ENCODE measurements at places on chromosomes 11 and 22. TPM values are rescaled to one million over a fixed set of nuclear protein-coding genes. Genes with fewer than 3 reads are reported as not detected.

Gene MMP11
- 0.32 TPM for total RNA-seq

- H3K4me3 ChIP-seq: no peak overlapping the region
- H3K27me3 ChIP-seq: no peaks in the 10 kb centered on the region
- H3K4me1 ChIP-seq: peaks cover 2% of the 10 kb centered on the region
Observed at GRCh38 chr11:74626604-74627003, 34.2 kb downstream of the POLD3 start.

Gene MUC6
- not detected for total RNA-seq

DNA sequence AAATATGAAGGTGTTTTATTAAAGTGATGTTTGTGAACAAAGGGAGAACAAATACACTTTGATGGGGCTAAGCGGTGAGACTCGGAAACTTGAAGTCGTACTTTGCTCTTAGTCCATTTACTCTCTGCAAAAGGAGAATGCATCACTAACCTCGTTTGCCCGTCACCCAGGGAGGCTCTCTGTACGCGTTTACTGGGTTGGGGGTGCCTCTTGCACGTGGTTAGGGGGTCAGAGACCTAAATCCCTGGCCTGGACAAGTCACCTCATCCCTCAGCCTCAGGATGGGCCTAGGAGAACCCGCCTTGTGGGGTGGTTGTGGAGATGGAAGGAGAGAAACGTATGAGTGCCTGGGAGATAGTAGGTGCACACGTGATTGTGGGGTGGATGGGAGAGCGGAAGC, 803 bp upstream of the IFT27 start:
- H3K4me3 ChIP-seq: peak overlapping the region; percentile 84
- no peak for DNase-seq
- H3K27ac ChIP-seq: peak overlapping the region; percentile 92
- peaks cover 30% of the 10 kb centered on the region for H3K4me1 ChIP-seq
- no peaks in the 10 kb centered on the region for H3K27me3 ChIP-seq
- H3K36me3 ChIP-seq: no peaks in the 10 kb centered on the region

Gene SLC35F2
- total RNA-seq: 24.5 TPM

DNA sequence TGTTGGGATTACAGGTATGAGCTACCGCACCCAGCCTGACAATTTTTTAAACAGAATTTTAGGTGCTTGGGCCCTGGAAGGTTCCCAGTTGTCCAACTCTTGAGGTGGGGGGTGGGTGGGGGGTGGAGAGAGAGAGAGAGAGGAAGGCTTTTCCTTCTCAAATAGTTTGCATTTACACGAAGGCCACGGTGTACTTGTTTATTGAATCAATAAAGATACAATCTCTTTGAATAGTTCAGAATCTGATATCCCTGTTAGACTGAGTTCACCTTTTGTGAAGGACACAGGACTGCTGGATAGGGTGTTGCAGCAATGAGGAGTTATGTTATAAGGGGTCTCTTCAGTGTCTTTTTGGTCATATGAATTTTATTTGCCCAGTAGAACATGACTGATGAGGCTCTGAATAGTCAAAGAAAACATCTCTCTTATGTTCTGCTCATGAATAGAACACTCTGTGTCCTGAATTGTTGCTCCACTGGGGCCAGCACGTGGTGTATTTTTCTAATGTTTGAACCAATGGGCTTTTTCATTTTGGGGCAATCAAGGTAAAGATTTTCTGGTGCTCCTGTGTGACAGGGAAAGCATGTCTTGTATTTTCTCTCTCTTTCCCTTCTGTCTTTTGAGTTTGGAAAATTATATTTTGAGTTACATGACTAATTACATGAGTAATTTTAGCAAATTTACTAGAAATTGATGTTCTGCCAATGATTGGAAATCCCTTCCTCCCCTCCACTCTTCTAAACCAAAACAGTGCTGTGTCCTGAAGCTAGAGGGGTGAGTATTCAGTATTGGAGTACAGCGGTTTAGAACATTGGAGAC, 61.7 kb downstream of the PTPRJ start:
- peaks cover 3% of the 10 kb centered on the region for H3K36me3 ChIP-seq
- H3K4me3 ChIP-seq: peak overlapping the region; percentile 34
- peak overlapping the region; percentile 88 for H3K27ac ChIP-seq
- peaks cover 53% of the 10 kb centered on the region for H3K4me1 ChIP-seq
- no peaks in the 10 kb centered on the region for H3K27me3 ChIP-seq
- no peak for DNase-seq

DNA sequence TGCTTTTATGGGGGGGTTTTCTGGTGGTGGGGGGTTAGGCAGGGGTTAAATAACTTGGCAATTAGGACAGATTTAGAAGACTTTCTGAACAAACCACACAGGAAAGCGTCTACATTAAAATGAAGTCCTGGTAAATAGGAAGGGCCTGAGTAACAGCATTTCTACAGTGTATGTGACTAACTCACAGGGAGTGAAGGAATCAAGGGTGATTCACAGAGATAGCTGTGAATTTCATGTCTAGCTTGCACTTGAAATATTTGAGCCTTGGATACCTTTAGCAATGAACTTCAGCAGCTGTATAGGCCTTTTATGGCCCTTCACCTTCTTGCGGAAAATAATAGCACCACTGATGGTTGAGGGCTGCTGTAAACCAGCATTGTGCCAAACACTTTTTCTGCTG, 26.1 kb upstream of the LDHA start:
- no peaks in the 10 kb centered on the region for H3K27me3 ChIP-seq
- no peak for DNase-seq
- no peak overlapping the region for H3K4me3 ChIP-seq
- H3K27ac ChIP-seq: peak overlapping the region; percentile 27

DNA sequence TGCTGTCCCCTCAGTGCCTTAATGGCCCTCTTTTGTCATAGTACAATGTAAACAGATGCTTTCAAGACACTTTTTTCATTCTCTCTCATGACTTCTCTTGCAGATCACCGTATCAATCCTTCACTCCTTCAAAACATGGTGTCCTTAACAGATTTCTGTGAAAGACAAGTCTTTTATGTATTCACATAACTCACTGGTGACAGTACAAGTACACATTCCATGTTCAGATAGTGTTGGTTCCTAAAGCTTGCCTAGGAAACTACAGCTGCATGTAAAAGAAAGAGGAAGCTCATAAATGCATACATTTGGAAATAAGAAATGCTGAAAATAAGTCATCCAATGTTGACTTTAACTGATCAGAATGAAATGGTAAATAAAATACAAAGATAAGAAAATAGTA, 5.0 kb upstream of the OR52E6 start:
- no peak overlapping the region for H3K27ac ChIP-seq
- H3K36me3 ChIP-seq: no peaks in the 10 kb centered on the region
- H3K4me3 ChIP-seq: no peak overlapping the region
- H3K27me3 ChIP-seq: peaks cover 4% of the 10 kb centered on the region

Gene SMTNL1
- not detected for total RNA-seq

Gene GAL3ST3
- total RNA-seq: 0.51 TPM

- peaks cover 3% of the 10 kb centered on the region for H3K4me1 ChIP-seq
- DNase-seq: no peak
- H3K36me3 ChIP-seq: no peaks in the 10 kb centered on the region
- no peak overlapping the region for H3K4me3 ChIP-seq
- H3K27me3 ChIP-seq: peaks cover 42% of the 10 kb centered on the region
Observed at GRCh38 chr22:48906216-48906835, 921.3 kb downstream of the BRD1 start.

GRCh38 chr11:58639669-58640068, 17.2 kb downstream of the CNTF start:
- DNase-seq: no peak
- no peaks in the 10 kb centered on the region for H3K36me3 ChIP-seq
- peaks cover 26% of the 10 kb centered on the region for H3K4me1 ChIP-seq
- H3K27me3 ChIP-seq: peaks cover 2% of the 10 kb centered on the region

DNA sequence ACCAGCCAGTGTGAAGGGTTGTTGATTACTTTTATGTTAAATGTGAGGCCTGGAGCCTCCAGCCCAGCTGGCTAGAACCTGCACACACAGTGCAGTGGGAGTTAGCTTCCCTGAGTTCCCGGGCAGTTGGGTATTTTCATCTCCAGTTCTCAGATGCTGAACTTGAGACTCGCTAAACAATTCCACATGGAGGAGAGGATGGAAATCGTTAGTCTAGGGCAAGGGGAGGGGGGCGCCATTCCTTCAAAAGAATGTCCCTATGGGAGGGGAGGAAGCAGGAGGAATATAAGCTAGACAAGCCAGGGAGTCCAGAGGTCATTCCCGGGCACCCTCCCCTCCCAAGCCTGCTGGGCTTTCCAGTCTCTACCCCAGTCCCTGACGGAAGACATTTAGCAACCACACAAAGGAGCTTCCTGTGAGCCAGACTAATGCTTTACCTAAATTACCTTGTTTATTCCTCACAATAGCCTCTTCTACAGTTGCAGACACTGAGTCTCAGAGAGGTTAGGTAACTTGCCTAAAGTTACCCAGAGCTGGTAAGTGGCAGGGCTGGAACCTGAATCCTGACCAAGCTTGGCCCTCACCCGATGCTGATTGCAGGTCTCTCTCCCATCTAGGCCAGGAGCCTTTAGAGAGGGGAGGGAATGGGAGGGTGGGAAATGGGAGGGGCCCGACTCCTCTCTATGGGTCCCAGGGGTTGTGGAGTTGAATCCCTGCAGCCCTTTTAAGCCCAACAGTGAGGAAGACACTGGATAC, 1.9 kb upstream of the TSKU start:
- no peak overlapping the region for H3K4me3 ChIP-seq
- H3K27ac ChIP-seq: no peak overlapping the region
- H3K27me3 ChIP-seq: peaks cover 46% of the 10 kb centered on the region
- H3K36me3 ChIP-seq: peaks cover 7% of the 10 kb centered on the region

DNA sequence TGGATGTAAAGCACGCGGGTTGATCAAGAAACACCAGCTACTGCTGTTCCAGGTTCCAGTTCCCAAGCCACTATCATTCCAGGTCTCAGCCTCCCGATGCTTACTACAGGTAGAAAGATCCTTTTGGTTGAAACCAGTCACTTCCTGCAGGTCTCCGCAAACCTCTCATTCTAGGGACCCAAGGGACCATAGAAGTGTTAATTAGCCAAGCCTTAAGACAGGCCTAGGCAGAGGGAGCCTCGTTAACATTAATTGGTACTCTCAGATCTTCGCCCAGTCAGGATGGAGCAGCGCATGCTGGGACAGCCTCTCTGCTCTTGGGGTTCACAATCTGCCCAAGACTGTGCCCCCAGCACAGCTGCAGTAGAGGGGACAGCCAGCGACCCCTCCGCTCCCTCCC, 11.2 kb upstream of the OAF start:
- H3K27me3 ChIP-seq: peaks cover 15% of the 10 kb centered on the region
- no peak overlapping the region for H3K27ac ChIP-seq
- no peak overlapping the region for H3K4me3 ChIP-seq

Gene CCDC89
- not detected for total RNA-seq

GRCh38 chr11:3177931-3178330, 12.8 kb upstream of the OSBPL5 start:
- H3K4me1 ChIP-seq: no peaks in the 10 kb centered on the region
- H3K4me3 ChIP-seq: no peak overlapping the region
- H3K27ac ChIP-seq: no peak overlapping the region
- no peaks in the 10 kb centered on the region for H3K36me3 ChIP-seq
- no peak for DNase-seq
- H3K27me3 ChIP-seq: peaks cover 2% of the 10 kb centered on the region

Gene OR52N4
- total RNA-seq: 0.23 TPM

- peaks cover 13% of the 10 kb centered on the region for H3K4me1 ChIP-seq
- no peak for DNase-seq
- H3K36me3 ChIP-seq: no peaks in the 10 kb centered on the region
- H3K4me3 ChIP-seq: no peak overlapping the region
Observed at GRCh38 chr11:86151174-86152005, 82.5 kb upstream of the PICALM start.

DNA sequence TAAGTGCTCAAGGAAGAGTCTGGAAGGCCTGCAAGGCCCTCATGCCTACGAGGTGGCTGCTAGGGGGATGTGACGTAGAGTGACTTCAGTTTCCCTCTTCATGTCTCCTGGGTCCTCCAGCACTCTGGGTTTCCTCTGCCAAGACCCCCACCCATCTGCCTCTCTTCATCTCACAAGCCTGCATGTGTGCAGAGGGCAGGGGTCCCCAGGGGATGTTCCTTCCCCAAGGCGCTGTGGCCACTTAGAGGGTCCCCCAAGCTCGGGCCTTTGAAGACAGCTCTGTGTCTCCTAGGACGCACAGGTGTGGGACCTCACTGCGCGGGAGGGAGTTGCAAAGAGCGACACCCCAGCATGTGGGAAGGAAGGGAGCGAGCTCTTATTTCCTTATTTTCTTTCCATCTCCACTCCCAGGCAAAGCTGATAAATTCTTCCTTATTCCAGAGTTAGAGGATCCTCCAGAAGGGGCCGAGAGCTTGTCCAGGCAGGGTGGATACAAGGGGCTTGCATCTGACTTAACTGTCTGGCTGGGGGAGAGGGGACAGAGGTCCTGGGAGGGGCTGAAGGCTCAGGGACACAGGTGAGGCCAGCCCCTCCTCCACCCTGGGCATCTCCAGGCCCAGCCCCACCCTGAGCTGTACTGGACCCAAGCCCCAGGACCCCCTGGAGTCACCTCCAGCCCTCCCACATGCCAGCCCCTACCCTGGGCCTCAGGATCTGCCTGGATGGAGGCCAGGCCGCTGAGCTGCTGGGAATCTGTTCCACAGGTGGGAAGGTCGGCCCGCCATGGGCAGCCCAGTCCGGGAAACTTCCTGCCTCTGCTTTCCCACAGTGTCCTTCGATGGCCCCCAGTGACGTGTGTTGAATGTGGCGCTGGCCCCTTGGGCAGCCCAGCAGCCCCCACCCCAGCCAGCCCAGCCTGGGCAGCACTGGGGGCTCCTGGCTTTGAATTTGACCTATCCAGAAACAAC, 59.7 kb upstream of the KCNQ1OT1 start:
- peak; percentile 2 for DNase-seq
- H3K36me3 ChIP-seq: no peaks in the 10 kb centered on the region
- H3K27ac ChIP-seq: no peak overlapping the region
- H3K27me3 ChIP-seq: no peaks in the 10 kb centered on the region
- no peaks in the 10 kb centered on the region for H3K4me1 ChIP-seq

GRCh38 chr11:64094463-64095260, 58.9 kb downstream of the FLRT1 start:
- no peak overlapping the region for H3K4me3 ChIP-seq
- no peak overlapping the region for H3K27ac ChIP-seq
- peak; percentile 19 for DNase-seq
- H3K4me1 ChIP-seq: peaks cover 3% of the 10 kb centered on the region
- H3K27me3 ChIP-seq: no peaks in the 10 kb centered on the region
- no peaks in the 10 kb centered on the region for H3K36me3 ChIP-seq

Gene RPLP2
- 2,132 TPM for total RNA-seq

Gene SLC1A2
- not detected for total RNA-seq

DNA sequence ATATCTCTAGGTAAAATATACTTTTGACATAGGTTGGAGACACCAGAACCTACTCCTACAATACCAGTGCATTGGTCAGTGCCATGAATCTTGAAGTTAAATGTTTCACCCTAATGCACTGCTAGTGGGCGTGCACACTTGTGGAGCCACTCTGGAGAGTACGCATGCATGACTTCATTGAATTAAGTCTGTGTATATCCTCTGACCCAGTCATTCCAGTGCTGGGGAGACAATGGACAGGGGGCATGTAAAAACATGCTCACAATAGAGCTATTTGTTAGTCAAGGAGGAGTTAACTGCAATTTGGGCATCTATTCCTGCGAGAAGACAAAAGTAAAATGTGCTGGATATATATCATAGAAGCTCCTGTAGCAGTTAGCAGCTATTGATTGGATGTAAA, 335.4 kb upstream of the NCAM1 start:
- no peak overlapping the region for H3K27ac ChIP-seq
- no peak for DNase-seq
- peaks cover 11% of the 10 kb centered on the region for H3K27me3 ChIP-seq
- no peaks in the 10 kb centered on the region for H3K36me3 ChIP-seq
- H3K4me3 ChIP-seq: no peak overlapping the region

- no peak for DNase-seq
- no peaks in the 10 kb centered on the region for H3K4me1 ChIP-seq
- no peaks in the 10 kb centered on the region for H3K36me3 ChIP-seq
- H3K27ac ChIP-seq: no peak overlapping the region
Observed at GRCh38 chr11:122019908-122020694, 95.9 kb downstream of the BLID start.

Gene AGBL2
- total RNA-seq: 3.5 TPM

Gene MPEG1
- total RNA-seq: not detected

Data from activated CD4-positive, alpha-beta T cell treated with anti-CD3 and anti-CD28 coated beads for 36 hours (primary cell).